ENCODE measurements at places on chromosomes 2 and 18.

DNA sequence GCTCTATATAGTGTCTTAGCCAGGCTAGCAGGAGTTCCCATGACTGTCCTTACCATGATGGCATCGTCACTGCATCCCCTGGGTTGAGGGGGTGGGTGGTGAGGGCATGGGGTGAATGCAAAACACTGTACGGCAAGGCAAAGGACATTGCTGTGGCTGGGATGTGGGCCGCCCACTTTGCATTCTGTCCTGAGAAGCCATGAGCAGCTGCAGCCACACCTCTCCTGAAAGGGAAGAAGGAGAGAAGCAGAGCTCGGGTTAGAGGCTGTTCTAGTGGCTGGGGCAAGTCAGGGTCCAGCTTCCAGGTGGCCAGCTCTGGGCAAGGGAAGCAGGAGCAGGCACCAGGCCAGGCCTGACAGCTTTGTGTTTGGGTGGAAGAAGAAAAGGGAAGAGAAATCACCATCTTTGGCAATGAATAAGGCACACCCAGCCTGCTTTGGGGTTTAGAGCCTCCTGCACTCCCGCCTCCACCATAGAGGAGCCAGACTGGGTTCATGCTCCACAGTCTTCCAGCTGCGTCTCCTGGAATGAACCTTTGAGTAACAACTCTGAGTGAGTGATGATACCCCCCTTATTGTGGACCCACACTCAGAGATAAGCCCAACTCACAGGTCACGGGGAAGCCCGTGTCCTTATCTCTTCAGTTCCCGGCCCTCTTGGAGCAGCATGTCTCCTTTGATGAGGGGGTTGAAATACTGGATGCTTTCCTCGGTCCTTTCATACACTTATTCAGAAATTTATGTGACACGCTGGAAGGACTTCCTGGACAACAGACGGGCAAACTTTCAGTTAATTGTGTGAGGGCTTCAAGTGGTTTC lies 63.4 kb downstream of the INPP4A start:
- no peak for DNase-seq

- DNase-seq: no peak
Measured at GRCh38 chr18:66708646-66709045, 104.8 kb upstream of the CDH19 start.

- no peak for DNase-seq
Measured at GRCh38 chr2:68605939-68606338, 37.4 kb upstream of the PROKR1 start.

GRCh38 chr18:32549248-32550110 lies 78.8 kb upstream of the GAREM1 start:
- DNase-seq: peak; percentile 3

DNA sequence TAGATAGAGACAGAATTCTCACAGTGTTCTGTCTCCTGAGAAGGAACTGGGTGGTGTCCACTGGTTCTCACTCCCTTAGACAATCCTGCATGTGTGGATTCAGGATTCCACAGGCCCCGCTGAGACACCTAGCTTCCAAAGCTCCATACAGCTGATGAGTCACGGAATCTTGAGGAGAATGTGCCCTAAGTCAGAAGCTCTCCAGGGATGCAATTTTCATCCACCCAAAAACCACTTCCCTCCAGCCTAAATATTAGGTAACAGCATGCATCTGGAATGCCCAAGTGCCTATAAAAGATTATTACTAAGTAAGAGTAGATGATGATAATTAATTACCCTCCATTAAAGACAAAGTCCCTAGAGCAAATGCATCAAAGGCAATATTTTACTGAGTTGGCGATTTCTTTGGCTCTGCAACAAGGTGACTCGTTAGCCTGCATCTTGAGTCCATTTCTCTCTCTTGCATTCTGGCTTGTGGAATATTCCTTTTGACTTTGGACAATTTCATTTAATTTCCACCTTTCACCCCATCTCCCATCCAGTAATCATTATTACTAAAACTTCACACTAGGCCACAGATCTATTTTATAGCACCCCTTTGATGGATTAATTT lies 475.1 kb downstream of the TNS1 start:
- peak; percentile 48 for DNase-seq

DNA sequence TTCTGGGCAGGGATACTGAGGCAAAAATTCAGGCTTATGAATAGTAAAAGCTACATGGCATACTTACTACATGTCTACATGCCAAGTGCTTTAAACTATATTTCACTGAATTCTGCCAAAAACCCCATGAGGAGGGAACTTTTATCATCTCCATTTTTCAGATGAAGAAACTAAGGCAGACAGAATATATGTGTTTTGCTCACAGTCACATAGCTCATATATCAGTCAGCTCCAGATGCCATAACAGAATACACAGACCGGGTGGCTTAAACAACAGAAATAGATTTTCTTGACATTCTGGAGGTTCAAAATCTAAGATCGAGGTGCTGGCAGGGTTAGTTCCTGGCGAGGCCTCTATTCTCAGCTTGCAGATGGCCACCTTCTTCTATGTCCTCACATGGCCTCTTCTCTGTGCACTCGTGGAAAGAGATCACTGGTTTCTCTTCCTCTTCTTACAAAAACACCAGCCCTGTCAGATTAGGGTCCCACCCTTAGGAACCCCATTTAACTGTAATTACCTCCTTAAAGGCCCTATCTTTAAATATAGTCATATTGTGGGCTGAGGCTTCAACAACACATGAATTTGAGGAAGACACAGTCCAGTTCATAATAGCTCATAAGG lies 27.1 kb upstream of the CREB1 start:
- DNase-seq: no peak

- no peak for DNase-seq
Measured at GRCh38 chr2:239137165-239137897, 263.5 kb downstream of the HDAC4 start.

DNA sequence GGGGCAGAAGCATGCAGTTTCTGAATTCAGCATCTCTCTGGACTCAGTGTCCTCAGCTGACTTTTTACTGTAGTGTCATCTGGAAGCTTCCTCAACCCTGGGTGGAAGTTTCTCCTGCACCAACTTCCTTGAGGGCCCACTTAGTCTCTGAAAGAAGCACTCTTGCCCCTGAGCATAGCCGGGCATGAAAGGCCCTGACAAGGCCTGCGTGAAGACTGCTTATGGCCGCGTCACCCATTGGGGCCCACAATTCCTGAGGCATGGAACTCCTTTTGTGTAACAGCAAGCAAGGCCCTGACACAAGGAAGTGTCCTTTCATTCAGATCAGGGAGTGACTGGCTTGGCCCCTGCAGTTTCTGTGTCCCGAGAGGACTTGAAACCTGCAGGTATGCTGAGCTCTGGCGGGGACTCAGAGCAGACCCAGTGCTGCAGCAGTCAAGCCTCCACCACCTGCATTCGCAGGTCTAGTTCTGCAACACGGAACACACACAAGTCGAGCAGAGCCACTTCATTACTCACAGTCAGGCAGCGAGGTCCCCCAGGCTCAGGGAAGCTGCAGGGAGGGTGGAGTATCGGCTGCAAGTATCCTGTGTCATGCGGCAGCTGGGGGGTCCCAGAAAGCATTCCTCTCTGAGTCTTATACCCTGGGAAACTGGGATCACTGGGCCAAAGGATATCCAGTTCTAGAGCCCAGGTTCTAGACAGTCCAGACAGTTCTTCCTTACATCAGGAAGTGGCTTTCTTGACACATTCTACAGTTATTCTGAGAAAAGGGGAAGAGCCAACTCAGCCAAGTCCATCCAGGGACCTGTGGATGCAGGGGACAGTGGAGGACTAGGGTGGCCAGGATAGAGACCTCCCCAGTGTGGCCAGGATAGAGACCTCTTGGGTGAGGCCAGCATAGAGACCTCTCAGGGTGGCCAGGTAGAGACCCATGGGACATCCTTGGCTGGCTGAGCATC lies 35.6 kb upstream of the PRLH start:
- DNase-seq: peak; percentile 15

DNA sequence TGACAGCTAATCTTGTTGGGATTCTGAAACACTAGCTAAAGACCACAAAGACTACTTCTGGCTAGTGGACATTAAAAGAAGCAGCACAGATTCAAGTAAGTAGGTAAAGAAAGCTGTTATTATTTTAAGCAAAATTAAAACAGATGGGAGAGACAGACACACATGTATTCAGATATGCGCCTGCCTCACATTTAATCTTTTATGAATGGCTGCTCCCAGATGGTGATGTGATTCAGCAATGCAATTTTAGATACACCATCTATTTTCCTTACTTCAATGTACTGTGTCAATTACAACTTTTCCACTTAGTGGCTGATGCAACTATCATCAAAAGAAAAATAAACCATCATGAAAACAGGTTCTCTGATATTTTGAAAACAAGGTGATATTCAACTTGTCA lies 133.0 kb upstream of the PGAP1 start:
- DNase-seq: no peak

GRCh38 chr2:62382122-62382521 lies 123.9 kb downstream of the TMEM17 start:
- DNase-seq: no peak

GRCh38 chr2:139457873-139458272 lies 677.7 kb upstream of the NXPH2 start:
- DNase-seq: no peak

- peak; percentile 92 for DNase-seq
Measured at GRCh38 chr2:111160758-111161157, 40.0 kb downstream of the BCL2L11 start.

GRCh38 chr2:65193446-65193845 lies 34.2 kb upstream of the ACTR2 start:
- no peak for DNase-seq

DNA sequence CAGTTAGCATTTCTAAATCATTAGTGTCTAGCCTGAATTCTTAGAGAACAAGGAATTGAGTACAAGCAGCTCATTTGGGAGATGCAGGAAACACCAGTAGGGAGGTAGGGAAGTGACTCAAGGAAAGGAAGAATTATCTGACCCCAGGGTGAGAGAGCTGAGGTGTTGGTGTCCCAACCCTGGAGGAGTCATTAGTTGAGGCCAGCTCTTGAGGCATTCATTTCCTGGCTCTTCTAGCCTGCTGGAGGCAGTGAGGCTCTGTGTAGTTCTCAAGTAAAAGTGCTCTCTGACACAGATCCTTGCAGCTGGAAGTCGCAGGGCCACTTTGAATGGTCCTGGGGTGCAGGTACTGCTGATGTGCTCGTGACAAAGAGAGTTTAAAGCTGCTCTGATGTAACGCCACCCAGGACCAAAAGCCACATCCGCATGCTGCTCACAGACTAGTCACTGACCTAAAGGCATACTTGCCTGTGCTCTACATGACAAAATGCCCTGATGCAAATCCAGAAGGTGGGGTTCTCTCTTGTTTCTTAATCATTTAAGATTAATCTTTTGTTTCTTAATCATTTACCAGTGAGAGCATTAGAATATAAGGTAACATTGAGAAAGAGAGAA lies 299.5 kb upstream of the LYPD1 start:
- peak; percentile 88 for DNase-seq

DNA sequence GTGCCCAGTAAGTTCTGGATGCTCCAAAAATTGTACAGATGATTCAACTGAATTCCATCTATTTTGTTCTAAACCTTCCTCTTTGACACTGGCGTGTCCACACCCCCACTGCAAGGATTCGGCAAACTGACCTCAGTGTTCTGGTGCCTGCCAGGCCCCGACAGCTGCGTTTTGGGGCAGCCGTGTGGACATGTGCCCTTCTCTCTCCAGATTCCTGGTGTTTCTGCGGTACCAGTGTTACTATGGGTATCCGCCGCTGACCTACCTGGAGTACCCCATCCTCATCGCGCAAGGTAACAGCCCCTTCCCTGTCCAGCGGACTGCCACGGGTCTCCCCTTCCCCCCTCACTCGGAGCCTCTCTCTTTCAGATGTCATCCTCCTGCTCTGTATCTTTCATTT lies 5.0 kb downstream of the SLC66A3 start:
- DNase-seq: no peak

DNA sequence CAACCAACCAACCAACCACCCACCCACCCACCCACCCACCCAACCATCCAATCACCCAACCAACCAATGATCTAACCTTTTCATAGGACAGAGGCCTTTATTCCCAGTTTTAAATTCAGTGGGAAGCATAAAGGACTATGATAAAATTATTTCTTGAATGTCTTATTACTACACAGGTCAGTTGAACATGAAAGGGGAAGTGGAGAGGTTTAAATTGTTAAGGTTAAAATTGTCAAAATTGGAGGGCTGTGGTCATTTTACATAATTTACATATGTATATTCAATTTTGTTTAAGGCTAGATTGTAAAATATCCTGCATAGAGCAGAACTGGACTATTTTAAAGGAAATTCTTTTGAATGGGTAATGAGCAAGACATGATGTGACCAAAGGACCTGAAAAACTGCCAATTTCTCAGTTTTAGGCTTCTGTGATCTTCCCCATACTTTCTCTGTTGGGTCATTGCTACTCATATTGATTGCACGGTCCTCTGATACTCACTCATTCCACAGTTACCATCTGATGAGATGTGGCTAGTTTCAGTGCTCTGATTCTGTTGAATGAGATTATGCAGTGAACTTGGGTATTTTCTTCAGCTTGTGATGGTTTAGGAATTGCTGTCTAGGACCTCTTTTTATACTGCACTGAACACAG lies 127.4 kb downstream of the PLCL1 start:
- DNase-seq: no peak

DNA sequence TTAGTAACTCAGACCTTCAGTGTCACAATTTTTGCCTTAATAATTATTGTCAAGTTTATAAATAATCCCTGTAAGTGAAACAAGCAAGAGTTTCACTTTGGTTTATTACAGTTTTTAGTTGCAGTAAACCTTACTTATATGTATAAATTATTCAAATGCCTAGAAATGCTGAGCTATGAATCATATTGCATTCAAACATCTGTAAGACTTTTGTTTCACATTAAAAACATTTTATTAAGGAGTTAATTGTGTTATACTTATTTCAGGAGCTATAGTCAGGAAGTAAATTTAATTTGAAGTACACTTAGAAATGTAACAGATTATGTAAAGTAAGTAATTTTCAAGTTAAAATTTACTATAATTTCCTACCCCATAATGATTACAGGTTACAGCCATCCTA lies 3.9 kb upstream of the ETAA1 start:
- peak; percentile 45 for DNase-seq

GRCh38 chr2:37583867-37584266 lies 87.6 kb downstream of the CDC42EP3 start:
- peak; percentile 80 for DNase-seq

Data from ELR (cell line).